ENCODE measurements at places on chromosomes 3 and 15. TPM values are rescaled to one million over a fixed set of nuclear protein-coding genes. Genes with fewer than 3 reads are reported as not detected.

- no peak for DNase-seq
Observed at GRCh38 chr3:299590-300301, 103.2 kb downstream of the CHL1 start.

DNA sequence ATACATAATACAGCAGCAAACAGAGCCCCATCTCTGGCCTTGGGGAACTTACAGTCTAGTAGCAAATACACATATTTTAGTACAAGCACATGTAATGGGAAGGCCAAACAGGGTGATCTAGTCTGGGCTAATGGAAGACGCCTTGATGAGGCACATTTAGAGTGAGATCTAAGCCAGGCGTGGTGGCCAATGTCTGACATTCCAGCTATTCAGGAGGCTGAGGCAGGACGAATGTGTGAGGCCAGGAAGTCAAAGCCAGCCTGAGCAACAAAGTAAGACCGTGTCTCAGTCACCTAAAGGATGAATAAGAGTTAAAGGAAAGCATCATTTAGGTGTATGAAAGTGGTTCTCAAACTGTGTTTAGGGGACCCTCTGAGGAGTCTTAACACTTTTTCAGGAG, 291.9 kb downstream of the MAGI1 start:
- DNase-seq, result no peak

GRCh38 chr3:71951361-71951760, 166.4 kb upstream of the PROK2 start:
- no peak for DNase-seq

Gene REC114
- total RNA-seq, result not detected

- no peak for DNase-seq
Observed at GRCh38 chr15:44219073-44219472, 24.0 kb upstream of the FRMD5 start.

- no peak for DNase-seq
Observed at GRCh38 chr3:109643590-109643989, 306.2 kb upstream of the DPPA4 start.

DNA sequence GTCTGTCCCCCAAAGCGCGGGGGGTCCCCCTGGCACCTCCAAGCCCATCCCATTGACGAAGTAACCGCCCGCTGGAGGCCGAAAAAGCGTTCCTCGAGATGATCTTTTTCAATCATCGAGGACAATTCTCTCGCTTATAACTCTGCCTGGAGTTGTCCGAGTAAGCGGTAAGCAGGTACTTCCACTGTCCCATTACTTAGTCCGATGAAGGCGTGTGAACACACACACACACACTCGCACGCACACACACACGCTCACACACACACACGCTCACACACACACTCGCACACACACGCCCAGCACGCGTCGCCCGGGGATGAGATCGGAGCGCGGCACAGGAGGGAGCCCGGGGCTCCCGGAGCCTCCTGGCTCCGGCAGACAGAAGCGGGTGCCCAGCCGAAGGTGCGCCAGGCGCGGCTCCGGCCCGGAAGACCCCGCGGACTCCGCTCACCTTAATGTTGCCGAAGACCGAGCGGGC, 430 bp downstream of the SLCO2A1 start:
- no peak for DNase-seq

GRCh38 chr3:189573004-189573403, 58.2 kb upstream of the TP63 start:
- DNase-seq, result no peak

- DNase-seq, result peak; percentile 44
Observed at GRCh38 chr3:106302451-106303221, 433.8 kb upstream of the CBLB start.

DNA sequence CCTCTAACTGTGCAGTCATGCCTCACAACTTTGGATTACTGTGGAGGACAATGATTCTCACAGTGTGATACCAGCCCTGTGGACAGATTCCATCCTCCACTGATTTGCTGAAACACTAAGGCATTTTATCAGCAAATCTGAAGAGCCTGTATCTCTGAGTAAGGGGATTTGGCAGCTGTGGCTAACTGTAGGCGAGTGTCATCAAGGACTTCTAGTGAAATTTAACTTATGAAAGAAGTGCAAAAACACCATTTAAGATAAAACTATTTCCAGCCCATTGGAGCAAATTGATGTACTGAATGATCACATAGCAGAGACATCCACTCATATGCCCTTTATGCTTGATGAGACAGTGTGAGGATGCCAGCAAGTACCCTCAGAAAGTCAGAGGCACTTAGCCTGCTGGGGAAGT, 13.9 kb upstream of the TMPRSS7 start:
- DNase-seq, result no peak

DNA sequence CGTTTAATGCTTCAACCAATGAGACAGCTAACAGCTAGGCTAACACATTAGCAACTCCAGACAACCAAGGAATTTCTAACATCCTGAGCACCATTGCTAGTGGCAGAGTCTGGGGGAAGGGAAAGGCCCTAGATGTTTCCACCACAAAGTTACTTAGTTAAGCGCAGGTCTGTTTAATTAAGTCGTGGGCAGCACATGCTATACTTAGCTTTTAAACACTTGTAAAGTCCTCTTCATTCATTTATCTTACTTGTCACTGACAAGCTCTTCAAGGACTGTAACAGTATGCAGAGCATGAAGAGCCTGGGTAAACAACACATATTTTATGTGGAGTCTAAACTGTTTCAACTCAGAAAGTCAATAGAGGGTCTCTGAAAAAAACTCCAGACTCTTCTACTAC, 221.1 kb upstream of the WNT5A start:
- no peak for DNase-seq

DNA sequence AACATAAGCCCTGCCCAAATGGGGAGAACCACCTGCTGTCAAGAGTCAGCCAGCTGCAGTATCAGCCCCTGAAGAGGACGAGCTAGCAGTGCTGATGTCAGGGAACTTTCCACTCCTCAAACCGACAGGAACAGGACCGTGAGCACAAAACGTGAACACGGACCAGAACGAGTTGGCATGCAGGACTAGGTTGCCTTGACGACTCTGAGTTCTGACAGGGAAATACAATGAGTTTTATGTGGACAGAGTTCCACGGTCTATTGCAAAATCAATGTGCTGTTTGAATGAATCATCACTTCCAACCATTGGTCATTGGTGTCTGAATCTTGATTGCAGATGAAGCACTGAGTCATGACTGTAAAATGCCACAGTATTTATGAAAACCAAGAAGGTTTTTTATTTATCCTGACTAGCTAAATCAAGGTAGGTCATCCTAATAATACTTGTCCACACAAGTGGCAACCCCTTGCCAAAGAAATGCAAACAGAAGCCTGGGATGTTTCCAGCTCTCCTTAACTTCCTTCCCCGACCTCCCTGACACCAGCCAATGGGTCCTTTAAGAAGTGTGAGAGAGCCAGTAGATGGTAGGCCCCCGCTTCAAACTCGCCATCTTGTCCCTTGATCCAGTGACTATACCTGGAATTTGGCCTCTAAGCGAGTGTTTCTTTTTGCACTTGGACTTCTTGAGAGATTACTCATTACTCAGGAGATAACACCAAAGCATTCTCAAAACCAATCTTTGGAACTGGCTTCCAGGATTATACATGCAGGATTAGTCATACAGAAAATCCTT, 119.6 kb downstream of the ASB7 start:
- no peak for DNase-seq

DNA sequence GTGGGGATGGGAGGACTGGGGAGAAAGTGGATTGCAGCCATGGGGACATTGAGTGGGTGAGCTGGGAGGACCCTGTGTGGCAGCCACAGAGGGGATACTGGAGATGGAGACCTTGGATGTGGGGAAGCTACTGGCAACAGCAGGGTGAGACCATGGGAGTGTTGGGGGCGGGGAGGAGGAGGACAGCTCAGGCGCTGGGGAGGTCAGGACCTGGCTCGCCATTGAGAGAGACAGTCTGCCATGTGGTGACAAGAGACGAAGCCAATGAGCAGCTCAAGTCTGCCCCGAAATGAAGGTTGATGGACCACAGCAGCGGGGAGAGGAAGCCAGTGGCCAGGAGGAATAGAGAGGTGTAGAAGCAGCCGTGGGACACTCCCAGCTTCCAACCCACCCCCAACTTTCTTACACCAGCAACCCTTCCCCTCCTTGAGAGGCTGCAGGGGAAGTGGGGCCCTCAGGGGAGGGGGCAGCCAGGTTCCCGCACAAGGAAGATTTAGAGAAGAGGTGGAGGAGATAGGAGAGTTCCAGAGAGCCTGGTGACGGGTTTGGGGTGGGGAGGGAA, 118.1 kb downstream of the ASB7 start:
- DNase-seq, result no peak

Gene SI
- not detected for total RNA-seq

Gene OR5K2
- not detected for total RNA-seq

- no peak for DNase-seq
Observed at GRCh38 chr15:63256433-63257274, 20.8 kb upstream of the APH1B start.

Gene TMEM212
- total RNA-seq, result not detected

GRCh38 chr3:25266677-25267076, 161.4 kb upstream of the RARB start:
- no peak for DNase-seq

DNA sequence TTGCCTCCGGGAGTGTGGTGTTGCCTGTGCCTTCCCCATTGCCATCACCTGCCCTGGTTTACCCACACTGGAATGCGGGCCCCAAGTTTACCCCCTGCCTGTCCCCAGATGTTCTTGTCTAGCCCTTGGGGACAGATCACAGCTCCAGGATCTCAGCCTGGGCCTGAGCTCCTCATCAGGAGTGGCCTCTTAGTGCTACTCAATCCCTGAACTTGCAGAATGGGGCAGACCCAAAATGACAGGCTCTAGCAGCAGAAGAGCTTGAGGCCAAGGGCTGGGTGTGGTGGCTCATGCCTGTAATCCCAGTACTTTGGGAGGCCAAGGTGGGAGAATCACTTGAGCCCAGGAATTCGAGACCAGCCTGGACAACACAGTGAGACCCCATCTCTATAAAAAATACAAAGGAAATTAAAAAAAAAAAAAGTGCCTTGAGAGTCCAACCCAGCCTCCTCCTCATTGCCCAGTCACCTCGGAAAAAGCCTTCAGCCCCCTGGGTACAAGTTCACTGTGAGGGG, 3.8 kb downstream of the CHAC1 start:
- DNase-seq, result no peak

DNA sequence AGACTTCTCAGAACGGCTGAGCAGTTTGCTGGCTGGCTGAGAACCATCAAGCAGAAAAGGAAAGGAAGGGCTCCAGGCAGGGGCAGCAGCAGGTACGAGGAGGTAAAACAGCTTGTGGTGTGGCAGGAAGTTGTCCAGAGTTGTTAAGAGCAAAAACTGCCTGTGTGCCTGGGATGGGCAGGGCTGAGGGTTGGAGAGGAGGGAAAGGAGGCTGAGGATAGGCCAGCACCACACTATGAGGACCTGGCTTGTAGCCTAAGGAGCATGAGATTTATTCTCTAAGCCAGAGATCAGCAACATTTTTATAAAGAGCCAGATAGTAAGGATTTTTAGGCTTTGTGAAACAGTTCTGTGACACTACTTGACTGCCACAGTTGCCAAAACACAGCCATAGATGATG, 8.0 kb downstream of the IGSF10 start:
- DNase-seq, result no peak

- no peak for DNase-seq
Observed at GRCh38 chr15:25022233-25022632, 67.4 kb downstream of the SNRPN start.

Gene LYZL4
- total RNA-seq, result not detected

DNA sequence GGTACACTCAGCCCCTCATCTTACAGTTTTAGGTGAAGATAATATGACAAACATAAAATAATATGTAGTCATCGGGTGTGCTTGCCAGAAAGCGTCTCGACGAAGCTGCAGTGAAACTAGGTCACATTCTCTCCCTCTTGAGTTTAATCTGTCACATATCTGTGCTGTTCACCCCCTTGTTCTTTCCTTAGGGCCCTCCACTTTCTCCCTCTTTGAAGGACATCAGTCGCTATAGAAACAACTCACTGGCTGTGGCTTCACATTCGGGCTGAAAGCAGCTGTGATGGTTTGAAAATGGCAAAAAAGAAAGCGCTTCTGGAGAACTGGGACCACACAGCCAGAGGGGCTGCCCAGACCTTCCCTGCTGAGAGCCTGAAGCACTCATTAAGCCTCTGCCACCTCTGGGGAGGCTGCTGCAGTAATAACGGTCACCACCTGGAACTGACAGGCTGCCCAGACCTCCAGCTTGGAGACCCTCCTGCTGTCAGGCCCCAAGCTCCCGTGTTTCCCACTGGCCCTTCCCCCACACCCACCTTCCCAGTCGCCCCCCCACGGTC, 50.3 kb downstream of the ABTB1 start:
- no peak for DNase-seq

Gene STRA6
- total RNA-seq, result not detected

GRCh38 chr15:32965897-32966296, 228.6 kb downstream of the FMN1 start:
- no peak for DNase-seq

DNA sequence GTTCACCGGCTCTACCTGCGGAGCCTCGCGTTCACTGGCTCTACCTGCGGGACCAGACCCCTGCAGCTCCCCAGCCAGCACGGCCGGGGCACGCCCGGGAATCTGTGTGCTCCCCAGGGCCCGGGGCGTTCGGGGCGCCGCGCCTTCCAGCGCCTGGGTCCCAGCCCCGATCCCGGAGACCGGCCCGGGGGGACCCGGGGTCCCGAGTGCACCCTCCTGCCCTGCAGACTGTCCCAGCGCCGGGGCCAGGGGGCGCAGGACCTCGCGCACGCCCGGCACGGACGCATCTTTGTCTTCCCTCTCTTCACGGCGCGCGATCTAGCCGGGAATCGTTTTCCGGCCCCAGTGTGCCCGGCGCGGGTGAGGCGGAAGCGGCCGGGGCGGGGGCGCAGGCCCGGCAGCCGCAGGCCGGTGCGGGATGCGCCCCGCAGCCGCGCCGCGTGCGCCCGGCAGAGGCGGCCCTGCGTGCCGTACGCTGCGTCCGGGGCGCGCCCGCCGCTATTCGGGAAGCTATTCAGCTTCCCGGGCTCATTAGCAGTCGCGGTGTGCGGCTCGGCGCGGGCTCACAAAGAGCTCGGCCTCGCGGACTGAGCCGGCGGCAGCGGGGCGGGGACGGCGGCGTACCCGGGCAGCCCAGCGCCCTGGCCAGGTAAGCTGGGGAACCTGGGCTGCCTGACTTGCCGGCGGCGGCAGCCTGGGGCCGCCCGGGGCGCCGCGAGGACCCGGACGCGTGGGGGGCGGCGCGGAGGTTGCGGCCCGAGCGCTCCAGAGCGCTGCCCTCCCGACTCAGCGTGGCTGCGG, at the start of gene APBA2:
Gene APBA2, plus strand, starts transcription at position 345 of the 801 bp plus-strand sequence. CDS start 167,911 bp downstream, outside the sequence.
- DNase-seq, result peak; percentile 42

Gene LRRC3B
- not detected for total RNA-seq

Gene TRPC1
- total RNA-seq, result 1.6 TPM

DNA sequence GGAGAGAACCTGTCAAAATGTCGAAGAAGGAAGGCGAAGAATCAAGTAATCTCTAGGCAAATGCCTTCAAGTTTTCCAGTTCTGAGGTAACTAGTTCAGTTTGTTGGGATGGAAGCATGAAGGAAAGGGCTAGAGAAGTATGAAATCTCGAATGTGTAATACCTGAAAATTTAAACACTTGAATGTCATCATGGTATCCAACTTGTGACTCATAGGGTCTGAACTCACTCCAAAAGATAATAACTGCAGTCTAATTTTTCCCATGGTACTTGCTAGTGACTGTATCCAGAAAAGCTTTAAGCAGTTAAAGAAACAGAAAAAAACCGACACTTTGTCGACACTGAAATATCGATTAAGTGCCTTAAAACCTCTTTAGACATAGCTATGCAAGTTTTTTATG, 102.9 kb upstream of the CHRM5 start:
- DNase-seq, result no peak
